Stimulated activated CD8-positive, alpha-beta memory T cell treated with anti-CD3 and anti-CD28 coated beads, Interleukin-2, amount 100 ng/mL, for 48 hours (primary cell): ENCODE measurements at places on chromosomes 6 and 20.

DNA sequence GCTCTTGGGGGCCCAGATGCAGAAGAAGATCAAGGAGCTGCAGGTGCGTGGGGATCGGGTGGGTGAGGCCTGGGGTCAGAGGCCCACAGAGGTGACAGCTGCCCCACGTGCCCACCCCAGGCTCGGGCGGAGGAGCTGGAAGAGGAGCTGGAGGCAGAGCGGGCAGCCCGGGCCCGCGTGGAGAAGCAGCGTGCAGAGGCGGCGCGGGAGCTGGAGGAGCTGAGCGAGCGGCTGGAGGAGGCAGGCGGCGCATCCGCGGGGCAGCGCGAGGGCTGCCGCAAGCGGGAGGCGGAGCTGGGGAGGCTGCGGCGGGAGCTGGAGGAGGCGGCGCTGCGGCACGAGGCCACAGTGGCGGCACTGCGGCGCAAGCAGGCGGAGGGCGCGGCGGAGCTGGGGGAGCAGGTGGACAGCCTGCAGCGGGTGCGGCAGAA lies 41.5 kb downstream of the MYH7B start:
- no peak for DNase-seq

DNA sequence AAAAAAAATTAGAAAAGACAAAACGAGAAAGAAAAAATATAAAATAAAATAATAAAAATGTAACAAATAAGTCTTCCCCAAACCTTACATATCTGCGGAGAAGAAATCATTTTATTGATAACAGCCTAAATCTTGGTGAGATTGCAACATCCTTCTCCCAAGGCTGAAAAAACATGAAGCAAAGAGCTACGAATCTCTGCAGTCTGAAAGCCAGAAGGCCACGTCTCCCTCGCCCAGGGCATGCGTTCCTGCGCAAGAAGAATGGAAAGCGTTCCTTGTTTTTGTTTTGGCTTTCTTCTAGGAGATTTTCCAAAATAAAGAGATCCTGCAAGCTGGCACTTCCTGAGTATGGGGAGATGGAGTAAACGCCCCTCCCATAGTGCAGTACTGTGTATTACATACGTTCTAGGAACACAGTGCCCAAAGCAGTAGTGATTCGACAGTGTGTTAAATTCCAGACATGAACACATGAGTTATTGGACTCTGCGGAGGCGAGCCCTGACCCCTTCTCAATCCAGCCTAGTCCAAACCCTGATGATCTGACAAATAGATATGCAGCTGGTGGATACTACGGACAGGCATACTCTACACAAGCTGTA lies 126.7 kb upstream of the RREB1 start:
- no peak for DNase-seq

DNA sequence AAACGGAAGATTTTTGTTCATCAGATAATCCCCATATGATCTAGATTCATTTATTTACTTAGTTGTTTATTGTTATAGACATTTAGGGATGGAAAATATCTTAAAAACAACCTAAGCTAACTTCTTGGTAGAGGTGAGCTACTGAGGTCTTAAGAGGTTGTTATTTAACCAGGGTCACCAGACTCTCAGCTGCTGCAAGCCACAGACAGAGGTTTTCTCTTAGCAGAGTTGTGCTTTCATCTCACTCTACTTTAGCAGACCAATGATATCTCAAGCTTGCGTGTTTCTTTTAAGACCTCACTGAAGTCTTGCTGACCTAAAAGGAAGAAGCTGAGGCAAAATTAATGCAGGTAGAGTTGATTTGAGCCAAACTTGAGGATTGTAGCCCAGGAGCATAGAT lies 43.6 kb downstream of the NCOA7 start:
- no peak for DNase-seq

DNA sequence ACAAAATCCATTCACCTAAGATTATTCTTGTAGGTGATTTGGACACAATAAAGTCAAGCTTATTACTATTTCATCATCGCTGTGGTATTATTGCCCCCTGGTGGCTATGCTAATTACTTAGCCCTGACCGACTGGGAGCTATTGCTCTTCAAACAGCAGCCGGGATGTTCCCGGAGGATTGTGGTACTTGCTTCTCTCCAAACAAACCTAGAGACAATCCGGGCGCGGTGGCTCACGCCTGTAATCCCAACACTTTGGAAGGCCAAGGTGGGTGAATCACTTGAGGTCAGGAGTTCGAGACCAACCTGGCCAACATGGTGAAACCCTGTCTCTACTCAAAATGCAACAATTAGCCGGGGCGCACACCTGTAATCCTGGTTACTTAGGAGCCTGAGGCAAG lies 15.4 kb upstream of the STMND1 start:
- DNase-seq, result no peak

DNA sequence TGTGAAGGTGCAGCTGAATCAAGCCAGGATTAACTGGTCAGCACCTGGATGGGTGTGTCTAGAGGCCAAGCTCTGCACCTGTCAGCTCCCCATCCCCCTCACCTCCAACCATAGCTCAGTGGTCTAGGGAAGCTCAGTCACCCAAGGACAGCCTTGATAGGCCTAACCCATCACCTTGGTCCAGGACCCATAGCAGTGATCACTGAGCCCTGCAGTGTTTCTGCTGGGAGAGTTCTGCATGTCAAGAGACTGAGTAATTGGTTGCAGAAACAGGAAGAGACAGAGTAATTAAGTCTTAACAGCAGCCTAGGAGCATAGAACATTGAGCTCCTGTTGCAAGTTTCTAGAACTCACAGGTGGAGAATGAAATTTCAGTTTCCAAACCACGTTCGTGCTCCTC lies 18.7 kb upstream of the RALGAPB start:
- DNase-seq, result no peak

DNA sequence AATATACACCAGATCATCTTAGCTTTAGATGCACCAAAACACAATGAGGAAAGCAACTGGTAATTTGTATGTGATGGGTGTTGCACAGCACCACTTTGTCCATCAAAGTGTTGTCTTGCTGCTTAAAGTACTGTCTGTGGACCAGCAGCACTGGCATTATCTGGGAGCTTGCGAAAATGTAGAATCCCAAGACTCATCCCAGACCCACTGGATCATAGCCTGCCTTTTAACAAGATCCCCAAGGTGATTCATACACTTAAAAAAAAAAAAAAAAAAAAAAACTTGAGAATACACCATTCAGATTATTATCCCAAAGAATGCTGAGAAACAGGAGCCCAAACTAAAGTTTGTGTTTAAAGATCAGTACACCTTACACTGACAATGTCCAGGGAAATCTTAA lies 123.4 kb downstream of the TASP1 start:
- DNase-seq, result no peak

DNA sequence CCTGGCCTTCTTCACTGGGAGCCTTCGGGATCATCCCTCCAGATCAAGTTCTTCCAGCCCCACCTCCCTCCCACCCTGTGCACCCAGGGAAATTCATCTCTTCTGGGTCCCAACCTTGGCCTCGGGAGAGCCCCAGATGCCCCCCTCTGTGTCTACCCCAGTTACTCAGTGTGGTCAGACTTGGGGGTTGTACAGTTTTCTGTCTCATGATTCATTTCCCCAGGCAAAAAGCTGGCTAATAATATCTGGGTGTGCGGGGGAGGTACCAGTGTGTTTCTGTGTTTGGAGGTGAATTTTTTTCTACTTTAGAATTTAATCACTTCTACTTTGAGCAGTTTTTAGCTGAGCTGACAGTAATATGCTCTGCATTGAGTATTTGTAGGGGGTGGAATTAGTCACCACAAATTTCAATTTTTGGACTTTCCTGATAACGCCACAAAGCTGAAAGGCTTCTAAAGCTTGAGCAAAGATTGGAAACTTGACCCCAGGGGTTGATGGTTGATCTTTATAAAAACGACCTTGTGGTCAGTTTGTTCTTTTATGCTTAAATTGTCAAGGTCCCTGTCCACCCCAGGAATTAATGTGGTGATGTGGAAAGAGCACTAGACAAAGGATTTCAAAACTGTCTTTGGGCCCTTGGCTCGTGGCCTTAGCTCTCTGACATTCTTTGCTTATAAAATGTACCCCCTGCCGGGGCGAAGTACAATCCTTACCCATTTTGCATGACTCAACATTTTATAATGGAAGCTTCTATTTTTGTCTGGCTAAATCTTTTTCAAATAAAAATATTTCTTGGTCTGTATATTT lies 284.7 kb upstream of the TAB2 start:
- DNase-seq, result no peak

GRCh38 chr20:47113362-47114109 lies 218.9 kb downstream of the EYA2 start:
- no peak for DNase-seq
